ENCODE measurements at places on chromosomes 4 and X. TPM values are rescaled to one million over a fixed set of nuclear protein-coding genes. Genes with fewer than 3 reads are reported as not detected.
A peak's percentile ranks its signal among the peaks of the same experiment; 100 is the strongest.

Gene PRAF2
- 37.1 TPM for total RNA-seq

GRCh38 chr4:16670727-16671126 lies 227.7 kb downstream of the LDB2 start:
- H3K36me3 ChIP-seq: no peaks in the 10 kb centered on the region
- no peak overlapping the region for H3K4me3 ChIP-seq
- H3K4me1 ChIP-seq: no peaks in the 10 kb centered on the region

- H3K36me3 ChIP-seq: no peaks in the 10 kb centered on the region
- no peak for DNase-seq
- no peaks in the 10 kb centered on the region for H3K27me3 ChIP-seq
- no peak overlapping the region for H3K4me3 ChIP-seq
- no peaks in the 10 kb centered on the region for H3K4me1 ChIP-seq
- no peak overlapping the region for H3K27ac ChIP-seq
Observed at GRCh38 chr4:93018243-93018642, 714.5 kb downstream of the GRID2 start.

- H3K4me3 ChIP-seq: no peak overlapping the region
- H3K36me3 ChIP-seq: no peaks in the 10 kb centered on the region
- no peak for DNase-seq
- no peaks in the 10 kb centered on the region for H3K4me1 ChIP-seq
Observed at GRCh38 chrX:50577326-50577725, 106.7 kb upstream of the DGKK start.

- H3K36me3 ChIP-seq: no peaks in the 10 kb centered on the region
- H3K4me3 ChIP-seq: no peak overlapping the region
- no peak overlapping the region for H3K27ac ChIP-seq
- no peaks in the 10 kb centered on the region for H3K4me1 ChIP-seq
- H3K27me3 ChIP-seq: no peaks in the 10 kb centered on the region
Observed at GRCh38 chr4:159689526-159689925, 586.6 kb downstream of the RAPGEF2 start.

Gene RHOXF2B
- total RNA-seq: not detected

DNA sequence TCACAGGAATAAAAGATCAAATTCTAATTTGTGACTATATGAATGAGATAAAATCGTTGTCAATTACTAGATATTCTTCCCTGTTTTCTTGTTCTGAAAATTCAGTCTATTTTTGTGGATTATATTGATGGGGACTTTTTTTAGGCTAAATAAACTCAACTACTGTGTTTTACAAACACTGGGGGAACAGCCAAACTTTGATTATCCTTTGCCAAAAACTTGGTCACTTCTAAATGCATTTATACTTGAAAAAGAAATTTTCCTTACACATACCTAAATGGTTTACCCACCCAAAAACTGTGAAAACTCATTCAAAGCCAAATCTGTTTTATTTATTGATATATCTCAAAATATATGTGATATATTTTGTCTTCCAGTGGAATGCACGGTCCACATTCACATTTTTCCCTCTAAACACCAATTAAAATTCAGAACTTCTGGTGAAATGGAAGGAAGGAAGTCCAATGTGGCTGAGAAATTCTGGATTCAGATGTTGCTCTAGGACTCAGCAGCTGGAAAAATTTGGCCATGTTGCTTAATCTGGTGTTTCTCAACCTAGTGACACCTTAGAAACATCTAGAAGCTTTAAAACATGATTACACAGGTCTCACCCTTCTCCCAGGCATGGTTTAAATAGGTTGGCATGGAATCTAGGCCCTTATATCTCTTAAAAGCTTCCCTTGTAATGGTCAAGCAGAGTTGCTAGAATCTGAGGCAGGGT lies 28.6 kb upstream of the ARHGAP24 start:
- no peaks in the 10 kb centered on the region for H3K27me3 ChIP-seq
- H3K4me3 ChIP-seq: no peak overlapping the region
- H3K4me1 ChIP-seq: no peaks in the 10 kb centered on the region
- DNase-seq: no peak

DNA sequence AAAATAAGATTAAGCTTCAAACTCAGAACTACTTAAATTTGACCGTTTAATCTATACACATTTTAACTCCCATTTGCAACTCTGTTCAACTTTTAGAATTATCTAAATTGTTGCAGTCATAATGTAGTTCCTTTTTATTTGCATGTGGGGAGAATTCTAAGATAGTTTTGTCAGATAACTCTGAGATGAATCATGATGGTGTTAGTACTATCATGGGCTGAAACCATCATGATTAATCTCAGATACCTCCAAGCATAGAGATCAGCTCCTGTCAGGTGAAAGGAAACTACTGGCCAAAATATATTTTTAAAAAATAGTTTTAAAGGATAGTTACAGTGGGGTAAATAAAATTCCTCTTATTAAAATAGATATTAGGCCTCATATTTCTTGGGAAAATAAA lies 39.0 kb downstream of the FBXO8 start:
- H3K27me3 ChIP-seq: no peaks in the 10 kb centered on the region
- peaks cover 14% of the 10 kb centered on the region for H3K36me3 ChIP-seq
- no peak overlapping the region for H3K27ac ChIP-seq
- no peak for DNase-seq
- H3K4me3 ChIP-seq: no peak overlapping the region

Gene USP51
- total RNA-seq: 1.2 TPM

DNA sequence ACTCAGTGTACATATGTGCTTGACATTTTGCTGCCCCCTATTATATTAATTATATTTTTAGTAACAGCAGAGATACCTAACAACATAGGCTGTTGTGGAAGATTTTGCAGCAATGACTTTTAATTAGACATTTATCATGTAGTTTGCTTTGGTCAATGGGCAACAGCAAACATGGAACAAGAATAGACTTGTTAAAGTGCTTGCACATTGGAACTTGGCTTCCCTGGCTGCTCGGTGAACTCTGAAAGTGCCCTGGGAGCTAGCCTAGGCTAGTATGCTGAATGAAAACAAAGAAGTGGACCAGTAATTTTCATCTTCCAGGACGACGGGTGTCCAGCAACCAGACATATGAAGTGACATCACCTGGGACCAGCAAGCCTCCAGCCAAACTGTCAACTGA lies 1157.1 kb downstream of the ARAP2 start:
- DNase-seq: no peak
- no peak overlapping the region for H3K4me3 ChIP-seq
- no peaks in the 10 kb centered on the region for H3K36me3 ChIP-seq
- H3K27me3 ChIP-seq: no peaks in the 10 kb centered on the region
- H3K27ac ChIP-seq: no peak overlapping the region

- DNase-seq: no peak
- H3K36me3 ChIP-seq: no peaks in the 10 kb centered on the region
- H3K27ac ChIP-seq: no peak overlapping the region
- no peaks in the 10 kb centered on the region for H3K4me1 ChIP-seq
- H3K27me3 ChIP-seq: no peaks in the 10 kb centered on the region
Observed at GRCh38 chr4:86181585-86181984, 178.3 kb downstream of the MAPK10 start.

GRCh38 chr4:17531538-17532285 lies 16.7 kb downstream of the CLRN2 start:
- no peak for DNase-seq
- H3K36me3 ChIP-seq: no peaks in the 10 kb centered on the region
- no peaks in the 10 kb centered on the region for H3K27me3 ChIP-seq
- H3K27ac ChIP-seq: no peak overlapping the region
- no peaks in the 10 kb centered on the region for H3K4me1 ChIP-seq

Gene CYTL1
- total RNA-seq: 1.3 TPM

Gene TLR10
- 1.1 TPM for total RNA-seq

Gene ARR3
- not detected for total RNA-seq

DNA sequence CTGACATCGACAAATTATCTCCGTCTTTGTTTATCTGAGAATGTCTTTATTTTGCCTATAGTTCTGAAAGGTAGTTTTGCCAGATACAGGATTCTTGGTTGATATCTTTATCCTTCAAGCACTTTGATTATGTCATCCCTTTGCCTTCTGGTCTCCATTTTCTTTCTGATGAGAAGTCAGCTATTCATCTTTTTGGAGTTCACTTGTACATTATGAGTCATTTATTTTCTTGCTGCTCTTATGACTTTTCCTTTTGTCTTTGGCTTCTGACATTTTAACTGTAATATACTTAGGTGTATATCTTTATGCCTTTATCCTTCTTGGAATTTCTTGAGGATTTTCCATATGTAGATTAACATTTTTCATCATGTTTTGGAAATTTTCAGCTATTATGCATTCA lies 51.4 kb downstream of the SHROOM4 start:
- no peaks in the 10 kb centered on the region for H3K36me3 ChIP-seq
- H3K4me3 ChIP-seq: no peak overlapping the region
- H3K27ac ChIP-seq: no peak overlapping the region
- DNase-seq: no peak
- no peaks in the 10 kb centered on the region for H3K27me3 ChIP-seq
- no peaks in the 10 kb centered on the region for H3K4me1 ChIP-seq

Gene IL21
- total RNA-seq: not detected

DNA sequence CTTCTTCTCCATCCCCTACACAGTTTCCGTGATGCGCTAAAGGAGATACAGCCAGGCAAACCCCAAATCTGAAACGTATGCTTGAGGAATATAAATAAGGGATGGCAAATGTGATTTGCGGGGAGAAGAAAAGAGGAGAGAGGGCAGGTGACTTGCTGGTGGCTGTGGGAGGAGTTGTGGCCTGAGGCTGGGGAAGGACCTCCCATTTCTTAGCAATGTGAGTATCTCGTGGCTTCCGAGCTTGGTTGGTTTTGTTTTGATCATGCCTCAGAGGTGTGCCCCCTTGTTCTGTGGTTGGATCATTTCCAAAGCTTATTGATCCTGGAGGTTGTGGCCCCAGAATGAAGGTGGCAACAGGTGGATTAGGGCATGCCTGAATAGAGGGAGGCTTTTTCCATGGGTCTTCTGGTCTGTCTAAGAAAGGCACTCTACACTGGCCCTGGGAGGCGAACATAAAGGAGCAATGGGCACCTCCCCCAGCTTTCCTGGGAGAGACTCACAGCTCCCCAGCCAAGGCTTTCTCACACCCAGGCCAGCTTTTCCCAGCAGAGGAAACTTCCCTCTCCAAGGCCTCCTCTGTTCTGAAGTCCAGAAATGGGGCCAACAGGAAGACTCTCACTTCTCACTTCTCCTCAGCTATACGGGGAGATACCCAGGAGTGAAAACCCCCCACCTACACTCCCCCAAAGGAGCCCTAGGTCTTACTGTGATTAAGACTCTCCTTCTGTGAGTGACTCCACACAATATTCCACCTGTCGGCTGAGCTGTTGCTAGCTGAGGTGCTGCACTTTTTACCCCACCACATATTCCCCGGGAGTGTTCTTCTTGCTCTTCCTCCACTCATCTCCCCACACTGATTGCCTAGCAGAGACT lies 40.0 kb downstream of the C4orf51 start:
- no peaks in the 10 kb centered on the region for H3K27me3 ChIP-seq
- H3K4me1 ChIP-seq: no peaks in the 10 kb centered on the region
- no peak for DNase-seq

DNA sequence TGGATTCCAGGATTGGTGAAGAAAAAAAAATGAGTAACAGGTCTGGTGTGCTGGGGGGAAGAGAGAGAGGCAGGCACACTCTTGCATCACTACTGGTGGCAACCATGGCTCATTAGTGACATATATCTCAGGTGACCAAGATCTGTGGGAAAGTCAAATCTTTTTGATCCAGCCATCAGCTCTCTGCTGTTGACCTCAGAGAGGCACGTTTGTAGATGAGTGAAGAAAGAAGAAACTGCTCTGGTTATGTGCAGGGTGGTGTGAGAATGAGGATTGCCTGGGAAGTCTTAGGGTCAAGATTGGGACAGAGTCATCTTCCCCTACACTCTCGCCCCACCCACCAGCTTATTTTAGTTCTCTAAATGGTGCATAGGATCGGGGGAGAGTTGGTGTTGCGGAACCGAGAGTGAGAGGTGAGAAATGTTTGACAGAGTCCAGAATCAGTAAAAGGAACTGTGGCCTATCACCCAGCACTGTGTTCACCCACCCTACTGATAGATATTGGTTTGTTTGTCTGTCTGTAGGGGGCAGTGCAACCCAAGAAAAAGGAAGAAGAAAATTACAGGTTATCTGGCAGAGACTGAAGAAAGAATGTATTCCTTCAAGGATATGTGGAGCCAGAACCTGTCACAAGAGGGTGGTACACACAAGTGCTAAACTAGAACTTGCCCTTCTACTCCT lies 21.9 kb downstream of the ARMCX6 start:
- no peaks in the 10 kb centered on the region for H3K4me1 ChIP-seq
- no peak overlapping the region for H3K27ac ChIP-seq
- no peaks in the 10 kb centered on the region for H3K36me3 ChIP-seq
- H3K4me3 ChIP-seq: no peak overlapping the region

DNA sequence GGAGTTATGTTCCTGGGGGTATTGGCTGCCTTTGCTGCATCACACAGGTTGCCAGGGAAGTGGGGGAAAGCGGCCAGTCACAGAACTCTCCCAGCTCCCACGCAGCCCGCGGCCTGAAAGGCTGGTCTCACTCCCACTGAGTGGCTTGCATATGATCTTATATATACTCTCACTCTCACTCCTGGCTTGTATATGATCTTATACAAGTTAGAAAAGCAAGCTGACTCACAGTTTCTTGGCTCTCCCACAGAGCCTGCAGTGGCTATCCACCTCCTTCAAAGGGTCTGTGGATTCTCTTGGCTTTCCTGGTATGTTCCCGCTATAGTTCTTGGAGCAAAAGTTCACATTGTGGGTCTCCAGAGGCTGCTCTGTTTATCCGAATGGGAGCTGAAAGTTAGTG lies 833.5 kb upstream of the GALNTL6 start:
- H3K4me1 ChIP-seq: no peaks in the 10 kb centered on the region
- H3K27ac ChIP-seq: no peak overlapping the region
- H3K36me3 ChIP-seq: no peaks in the 10 kb centered on the region
- no peak overlapping the region for H3K4me3 ChIP-seq
- H3K27me3 ChIP-seq: no peaks in the 10 kb centered on the region

DNA sequence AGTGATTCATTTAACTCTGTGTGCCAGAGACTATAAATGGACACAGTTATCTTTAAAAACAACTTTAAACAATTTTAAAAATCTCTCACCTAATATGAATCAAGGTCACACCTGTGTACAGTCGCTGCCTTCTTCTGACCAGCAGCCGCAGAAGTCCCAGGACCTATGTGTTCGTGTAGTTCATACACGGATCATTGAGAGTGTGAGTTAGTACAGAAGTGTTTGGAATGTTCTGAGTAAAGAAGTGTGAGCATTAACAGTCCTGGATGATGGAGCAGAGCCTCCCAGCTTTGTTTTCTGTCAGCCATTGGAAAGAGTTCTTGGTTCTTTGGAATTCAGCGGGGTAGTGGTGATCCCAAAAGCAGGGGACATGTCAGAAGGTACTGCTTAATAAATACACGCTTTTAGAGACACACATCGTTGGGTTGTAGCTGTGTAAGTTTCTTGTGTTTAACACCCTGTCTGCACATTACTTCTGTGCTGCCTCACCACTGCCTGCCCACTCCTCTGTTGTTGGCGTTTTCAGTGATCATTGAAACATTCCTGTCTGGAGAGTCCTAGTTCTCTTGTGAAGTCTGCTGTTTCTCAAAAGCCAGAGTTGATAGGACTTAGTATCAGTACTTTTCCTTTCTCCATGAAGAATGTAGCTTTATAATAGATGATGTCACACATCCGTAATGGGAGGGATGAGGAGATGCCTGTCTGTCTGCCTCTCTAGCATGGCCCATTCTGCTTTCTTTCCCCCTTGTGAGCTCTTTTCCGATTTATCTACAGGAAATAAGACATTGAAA lies 90.6 kb downstream of the PTTG2 start:
- DNase-seq: peak; percentile 46
- H3K36me3 ChIP-seq: peaks cover 55% of the 10 kb centered on the region
- H3K27ac ChIP-seq: peak overlapping the region; percentile 76
- H3K27me3 ChIP-seq: no peaks in the 10 kb centered on the region
- H3K4me3 ChIP-seq: no peak overlapping the region

- DNase-seq: no peak
- H3K27me3 ChIP-seq: no peaks in the 10 kb centered on the region
- no peaks in the 10 kb centered on the region for H3K4me1 ChIP-seq
- H3K36me3 ChIP-seq: no peaks in the 10 kb centered on the region
- no peak overlapping the region for H3K4me3 ChIP-seq
Observed at GRCh38 chrX:143472347-143472938, 44.8 kb downstream of the SPANXN3 start.
